Immature natural killer cell (primary cell): ENCODE measurements at places on chromosomes 12 and 14.

DNA sequence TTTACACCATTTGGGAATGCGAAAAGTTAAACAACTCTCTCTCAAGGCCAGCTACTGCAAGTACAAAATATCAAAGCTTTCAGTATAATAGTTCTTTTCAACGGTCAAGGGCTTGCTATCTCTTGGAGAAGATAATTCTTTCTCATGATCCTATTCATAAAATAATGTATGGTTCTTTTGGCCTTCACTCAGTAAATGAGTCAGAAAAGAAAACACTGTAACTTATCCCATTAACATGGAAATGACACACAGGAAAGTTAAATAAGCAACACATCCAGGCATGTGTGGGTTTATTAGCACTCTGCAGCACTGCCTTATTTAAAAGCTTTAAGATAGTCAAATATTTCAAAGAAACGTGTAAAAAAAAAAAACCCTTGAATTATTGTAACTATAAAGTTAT is 36.9 kb downstream of the ZFC3H1 start:
- no peak for DNase-seq

GRCh38 chr12:46492471-46493085 is 120.0 kb upstream of the SLC38A2 start:
- no peak for DNase-seq

- DNase-seq: no peak
These were observed 314 bp upstream of the DHRS7 start for GRCh38 chr14:60165547-60165876.

DNA sequence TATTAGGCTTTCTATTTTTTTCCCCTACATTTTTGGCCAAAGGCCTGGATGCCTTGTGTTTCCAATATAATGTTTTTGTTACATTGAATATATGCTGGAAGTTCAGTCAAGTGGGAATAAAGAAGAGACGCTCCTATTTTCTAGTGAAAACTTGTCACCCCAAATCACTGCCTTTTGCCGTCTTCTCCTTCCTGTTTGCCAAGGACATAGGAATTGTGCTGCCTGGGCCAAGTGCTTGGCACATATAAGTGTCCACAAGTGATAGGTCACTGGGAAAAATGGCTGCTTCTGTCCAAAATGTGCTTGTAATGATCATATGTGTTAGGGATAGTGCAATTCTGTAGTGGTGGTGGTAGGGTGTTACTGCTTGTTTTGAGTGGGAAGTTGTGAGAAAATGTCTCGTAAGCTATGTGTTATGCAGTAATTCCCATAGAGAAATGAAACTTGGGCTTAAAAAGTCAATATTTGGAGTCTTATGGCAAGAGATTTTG is 11.6 kb upstream of the KCNJ8 start:
- DNase-seq: no peak

- DNase-seq: no peak
These were observed 109.6 kb downstream of the STXBP6 start for GRCh38 chr14:24940213-24940783.

DNA sequence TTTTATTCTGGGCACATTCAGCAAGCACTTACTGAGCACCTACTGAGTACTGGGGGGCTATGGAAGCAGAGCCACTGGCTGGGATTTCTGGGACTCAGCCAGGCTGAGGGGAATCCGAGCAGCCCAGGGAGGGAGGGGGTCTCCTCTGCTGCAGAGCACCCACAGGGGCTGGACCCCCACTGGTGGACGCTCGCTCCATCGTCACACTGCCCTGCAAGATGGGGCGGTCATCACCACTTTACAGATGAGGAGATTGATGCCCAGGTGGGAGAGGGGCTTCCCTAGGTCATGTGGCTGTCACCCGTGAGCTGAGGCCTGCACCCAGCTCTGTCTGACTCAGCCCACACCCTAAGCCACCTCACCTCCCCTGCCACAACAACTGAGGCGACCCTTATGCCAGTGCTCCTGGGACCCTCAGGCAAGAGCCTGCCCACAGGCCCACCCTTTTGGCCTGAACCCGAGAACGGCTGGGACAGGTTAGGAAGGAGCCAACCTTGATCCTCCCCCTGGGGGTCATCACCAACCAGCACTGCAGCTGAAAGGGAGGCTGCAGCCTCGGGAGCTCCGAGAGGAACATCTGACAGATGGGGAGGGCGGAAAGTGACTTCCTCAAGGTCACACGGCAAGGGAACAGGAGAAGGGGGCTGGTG is 74.4 kb downstream of the SERPINA3 start:
- no peak for DNase-seq

- no peak for DNase-seq
These were observed 14.5 kb downstream of the BAG5 start for GRCh38 chr14:103547941-103548462.

GRCh38 chr12:72448089-72448488 is 175.9 kb downstream of the TRHDE start:
- no peak for DNase-seq

- DNase-seq: no peak
These were observed 155.5 kb downstream of the PCNX1 start for GRCh38 chr14:71062581-71063303.

- DNase-seq: no peak
These were observed 283.6 kb downstream of the CACNA1C start for GRCh38 chr12:2336409-2336829.
